ENCODE measurements at places on chromosomes 4 and X.

DNA sequence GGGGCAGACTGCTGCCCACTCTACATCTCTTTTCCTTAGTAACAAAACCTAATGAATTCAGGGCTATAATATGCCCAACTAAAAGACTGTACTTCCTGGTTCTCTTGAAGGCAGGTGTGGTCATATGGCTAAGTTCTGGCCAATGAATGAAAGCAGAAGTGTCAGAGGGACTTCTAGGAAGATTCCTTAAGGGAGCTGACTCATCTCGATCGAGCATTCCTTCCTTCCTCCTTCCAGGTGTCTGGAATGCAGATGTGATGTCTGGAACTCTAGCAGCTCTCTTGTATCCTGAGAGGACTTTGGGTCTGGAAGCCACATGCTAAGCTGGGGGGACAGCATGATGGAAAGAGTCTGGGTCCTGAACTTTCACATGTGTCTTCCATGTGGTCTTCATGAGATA, 116.2 kb upstream of the STX18 start:
- no peak for DNase-seq

DNA sequence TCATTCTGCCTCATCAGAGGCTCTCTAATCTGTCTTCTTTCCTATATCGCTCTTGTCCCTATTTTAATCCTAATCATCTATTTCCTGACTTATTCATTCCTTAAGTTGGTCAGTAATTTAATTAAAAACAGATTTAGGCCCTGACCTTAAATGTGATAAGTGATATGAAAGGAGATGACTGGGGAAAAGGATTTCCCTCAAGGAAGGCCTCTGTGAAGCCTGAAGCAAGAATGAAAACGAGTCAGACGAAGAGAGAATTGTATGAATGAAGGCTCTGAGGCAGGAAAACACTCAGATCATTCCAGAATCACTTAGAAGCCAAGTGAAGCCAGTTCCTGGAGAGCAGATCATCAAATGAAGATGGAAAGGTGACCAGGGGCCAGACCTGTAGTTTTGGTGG, 22.1 kb downstream of the PKD2 start:
- DNase-seq: no peak

GRCh38 chr4:95469617-95470016, 79.2 kb downstream of the UNC5C start:
- no peak for DNase-seq

DNA sequence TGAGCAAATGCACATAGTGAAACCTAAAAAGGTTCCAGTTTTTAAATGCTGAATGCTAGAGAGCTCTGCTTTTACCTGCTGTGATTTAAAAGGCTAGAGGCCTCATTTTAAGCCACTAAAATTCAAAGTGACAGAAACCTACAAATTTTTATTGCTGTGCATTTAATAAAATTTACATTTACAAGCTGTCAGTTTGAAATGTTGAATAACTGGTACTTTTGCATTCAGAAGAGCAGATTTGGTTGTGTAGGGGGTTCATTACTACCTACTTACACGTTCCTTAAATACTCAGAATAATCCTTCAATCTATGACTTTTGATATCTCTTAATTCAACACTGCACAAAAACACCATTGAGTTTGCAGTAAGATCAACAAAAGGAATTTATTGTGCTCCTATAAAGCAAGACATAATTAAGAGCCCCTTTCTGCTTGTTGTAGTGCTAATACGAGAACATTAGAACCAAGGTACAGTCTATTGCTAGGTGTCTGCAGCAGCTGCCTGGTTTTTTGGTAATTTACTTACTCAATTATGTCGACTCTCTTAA, 27.9 kb downstream of the NKX3-2 start:
- no peak for DNase-seq

DNA sequence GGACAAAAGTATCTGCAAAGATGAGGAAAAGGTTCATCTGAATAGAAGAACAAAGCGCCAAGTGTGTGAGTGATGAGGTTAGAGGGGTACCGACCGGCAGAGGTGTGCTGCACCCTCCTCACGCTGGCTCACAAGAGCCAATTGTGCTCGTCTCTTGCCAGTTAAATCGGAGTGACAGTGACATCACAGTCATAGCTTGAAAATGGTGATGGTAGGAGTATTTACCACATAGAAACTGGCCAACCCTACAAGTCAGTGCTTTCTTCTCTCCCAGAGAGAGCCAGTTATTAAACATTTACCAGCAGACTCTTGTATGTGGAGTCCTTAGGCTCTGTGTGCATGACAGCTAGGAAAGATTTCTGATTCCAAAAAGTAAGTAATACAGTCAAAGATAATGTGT, 32.4 kb downstream of the CLDN22 start:
- DNase-seq: no peak

DNA sequence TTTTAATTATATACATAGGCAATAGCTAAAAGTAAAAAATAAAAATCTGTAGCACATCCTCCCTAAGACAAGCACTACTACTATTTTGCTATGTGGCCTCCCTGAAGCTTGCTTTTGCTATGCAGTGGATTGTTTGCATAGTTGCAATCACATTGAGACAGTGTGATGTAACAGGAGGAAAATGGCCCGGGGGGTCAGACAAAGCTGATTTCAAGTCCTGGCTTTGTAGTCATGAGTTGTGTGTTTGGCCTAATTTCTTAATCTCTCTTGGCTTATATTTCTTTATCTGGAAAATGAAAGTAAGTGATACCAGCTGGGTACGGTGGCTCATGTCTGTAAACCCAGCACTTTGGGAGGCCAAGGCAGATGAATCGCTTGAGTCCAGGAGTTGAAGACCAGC, 166.6 kb downstream of the LHFPL1 start:
- peak; percentile 1 for DNase-seq

GRCh38 chr4:13534344-13535063, 9.8 kb downstream of the NKX3-2 start:
- peak; percentile 71 for DNase-seq

- no peak for DNase-seq
Observed at GRCh38 chr4:76252271-76252653, 741 bp downstream of the FAM47E start.

Data from GM23338 (cell line).